Astrocyte of the hippocampus (primary cell): ENCODE measurements at places on chromosomes 1 and 21.

DNA sequence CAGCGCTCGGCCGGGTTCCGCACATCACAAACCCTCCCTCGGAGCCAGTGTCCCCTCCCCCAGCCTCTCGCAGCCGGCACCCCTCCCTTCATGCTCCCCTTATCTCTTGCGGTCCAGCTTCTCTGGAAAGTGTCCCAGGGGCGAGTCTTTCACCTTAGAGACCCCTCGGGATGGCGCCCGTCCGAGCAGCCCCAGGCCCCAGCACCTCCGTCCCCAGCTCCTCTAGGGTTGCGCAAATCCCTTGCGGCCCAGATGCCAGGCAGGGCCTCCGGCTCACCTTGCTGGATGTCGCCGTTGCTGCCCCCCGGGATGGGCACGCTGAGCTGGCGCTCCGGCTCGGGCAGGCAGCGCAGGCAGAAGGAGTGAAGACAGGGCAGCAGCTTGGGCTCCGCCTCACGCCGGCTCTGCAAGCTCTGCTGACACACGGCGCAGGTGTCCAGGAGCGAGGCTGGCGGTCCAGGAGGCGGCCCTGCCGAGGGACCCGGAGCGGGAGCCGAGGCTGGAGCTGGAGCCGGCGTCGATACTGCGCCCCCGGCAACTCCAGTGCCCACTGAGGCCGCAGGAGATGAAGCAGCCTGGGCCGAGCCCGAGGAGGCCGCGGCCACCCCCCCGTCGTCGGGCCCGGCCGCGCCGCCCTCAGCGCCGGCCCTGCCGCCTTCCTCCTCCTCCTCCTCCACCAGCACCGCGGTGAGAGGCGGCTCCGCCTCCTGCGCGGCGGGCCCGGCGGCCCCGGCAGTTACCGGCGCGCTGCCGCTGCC lies 550 bp downstream of the TRIM33 start:
- DNase-seq = no peak

DNA sequence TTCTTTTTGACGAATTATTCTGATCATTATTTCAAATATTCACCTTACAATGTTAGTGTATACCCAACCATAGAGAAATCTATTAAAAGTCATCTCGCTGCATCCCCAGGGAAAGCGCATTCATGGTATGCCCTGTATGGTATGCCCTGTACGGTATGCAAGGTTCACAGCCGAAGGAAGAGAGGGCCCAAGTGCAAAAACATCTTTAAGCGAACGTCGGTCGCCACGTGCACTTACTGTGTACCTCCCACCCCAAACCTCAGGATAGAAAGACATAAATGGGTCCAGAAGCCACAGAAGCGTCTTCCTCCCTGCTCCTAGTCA lies 14.4 kb downstream of the HLX start:
- DNase-seq = no peak

DNA sequence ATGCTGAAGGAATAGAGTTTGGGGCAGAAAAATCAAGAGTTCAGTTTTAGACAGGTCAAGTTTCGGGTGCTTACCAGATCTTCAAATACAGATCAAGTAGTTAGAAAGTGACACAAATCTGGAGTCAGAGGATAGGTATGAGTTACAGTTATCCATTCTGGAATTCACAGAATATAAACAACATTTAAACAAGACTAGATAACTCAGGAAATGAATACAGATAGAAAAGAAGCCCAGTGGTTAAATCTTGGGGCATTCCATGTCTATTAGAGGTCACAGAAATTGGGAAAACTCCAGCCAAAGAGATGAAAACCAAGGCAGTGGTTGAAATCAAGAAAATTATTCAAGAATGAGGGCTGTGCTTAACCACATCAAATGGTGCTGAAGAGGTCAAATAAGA lies 187.0 kb upstream of the HP1BP3 start:
- DNase-seq = peak; percentile 36

DNA sequence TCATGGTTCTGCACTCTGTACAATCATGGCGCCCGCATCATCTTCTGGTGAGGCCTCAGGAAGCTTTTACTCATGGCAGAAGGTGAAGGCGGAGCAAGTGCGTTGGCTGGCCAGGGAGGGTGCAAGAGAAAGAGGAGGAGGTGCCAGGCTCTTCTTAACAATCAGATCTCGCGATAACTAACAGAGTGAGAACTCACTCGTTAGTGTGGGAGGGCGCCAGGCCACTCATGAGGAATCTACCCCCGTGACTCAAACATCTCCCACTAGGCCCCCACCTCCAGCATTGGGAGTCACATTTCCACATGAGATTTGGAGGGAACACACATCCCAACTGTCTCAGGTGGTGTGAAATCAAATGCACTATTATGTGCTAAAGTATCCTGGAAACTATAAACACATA lies 220.2 kb upstream of the CSF3R start:
- no peak for DNase-seq

DNA sequence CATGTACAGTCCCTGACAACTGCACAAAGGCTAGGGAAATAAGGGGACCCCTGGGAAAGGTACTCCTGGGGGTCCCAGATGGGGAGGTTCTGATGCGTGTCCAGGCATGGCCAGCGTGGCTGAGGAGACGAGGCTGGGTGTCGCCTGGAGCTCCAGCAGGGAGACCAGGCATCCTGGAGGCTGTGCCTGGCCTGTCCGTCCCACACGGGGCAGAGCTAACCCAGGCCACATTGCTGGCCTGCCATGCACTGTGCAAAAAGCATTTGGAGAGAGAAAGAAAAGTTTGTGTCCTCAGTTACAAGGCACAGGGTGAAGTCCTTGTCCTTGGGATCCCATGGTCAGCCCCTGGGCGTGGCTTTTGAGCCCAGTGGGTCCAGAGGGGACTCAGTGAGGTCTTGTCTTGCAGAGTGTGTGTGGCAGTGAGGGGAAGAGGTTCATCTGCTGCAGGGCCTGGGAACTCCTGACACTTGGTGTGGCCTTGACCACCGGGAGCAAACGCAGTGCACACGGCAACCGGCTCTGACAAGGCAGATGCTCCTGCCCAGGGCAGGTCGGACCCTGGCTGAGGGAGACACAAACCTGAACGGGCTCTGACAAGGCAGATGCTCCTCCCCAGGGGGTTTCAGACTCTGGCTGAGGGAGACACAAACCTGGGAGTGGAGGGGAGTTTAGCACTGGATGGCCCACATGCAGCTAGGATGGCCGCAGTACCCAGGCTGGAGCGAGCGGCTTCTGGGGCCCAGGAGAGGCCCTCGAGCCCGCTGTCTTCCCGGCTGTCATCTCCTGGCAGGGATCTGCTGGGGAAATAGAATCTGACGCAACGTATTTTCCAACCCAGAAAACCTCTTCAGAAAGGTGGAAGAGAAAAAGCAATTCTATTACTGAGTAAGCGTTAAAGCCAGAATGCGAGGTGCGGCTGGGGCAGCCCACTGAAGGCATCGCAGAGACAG lies 37.3 kb upstream of the COL18A1 start:
- peak; percentile 32 for DNase-seq

- peak; percentile 48 for DNase-seq
Observed at GRCh38 chr1:224524679-224525078, 90.1 kb upstream of the WDR26 start.

GRCh38 chr1:246219508-246220030 lies 287.5 kb downstream of the SMYD3 start:
- no peak for DNase-seq

- no peak for DNase-seq
Observed at GRCh38 chr1:170533298-170533697, 1.3 kb downstream of the GORAB start.

DNA sequence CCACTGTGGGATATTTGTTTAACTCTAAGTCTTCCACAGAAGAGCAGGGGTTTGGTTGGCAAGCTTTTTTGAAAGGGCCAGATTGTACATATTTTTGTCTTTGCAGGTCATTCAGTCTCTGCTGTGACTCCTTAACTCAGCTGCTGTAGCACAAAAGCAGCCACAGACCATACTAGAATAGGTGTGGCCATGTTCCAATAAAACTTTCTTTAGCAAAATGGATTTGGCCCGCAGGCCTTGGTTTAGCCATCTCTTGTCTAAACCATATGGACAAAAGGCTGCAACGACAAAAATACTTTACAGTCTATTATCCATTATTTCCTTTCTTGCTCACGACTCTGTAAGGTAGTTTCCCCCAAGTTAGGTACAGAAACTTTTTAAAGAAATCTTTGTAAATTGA lies 60.5 kb downstream of the ESRRG start:
- peak; percentile 8 for DNase-seq

DNA sequence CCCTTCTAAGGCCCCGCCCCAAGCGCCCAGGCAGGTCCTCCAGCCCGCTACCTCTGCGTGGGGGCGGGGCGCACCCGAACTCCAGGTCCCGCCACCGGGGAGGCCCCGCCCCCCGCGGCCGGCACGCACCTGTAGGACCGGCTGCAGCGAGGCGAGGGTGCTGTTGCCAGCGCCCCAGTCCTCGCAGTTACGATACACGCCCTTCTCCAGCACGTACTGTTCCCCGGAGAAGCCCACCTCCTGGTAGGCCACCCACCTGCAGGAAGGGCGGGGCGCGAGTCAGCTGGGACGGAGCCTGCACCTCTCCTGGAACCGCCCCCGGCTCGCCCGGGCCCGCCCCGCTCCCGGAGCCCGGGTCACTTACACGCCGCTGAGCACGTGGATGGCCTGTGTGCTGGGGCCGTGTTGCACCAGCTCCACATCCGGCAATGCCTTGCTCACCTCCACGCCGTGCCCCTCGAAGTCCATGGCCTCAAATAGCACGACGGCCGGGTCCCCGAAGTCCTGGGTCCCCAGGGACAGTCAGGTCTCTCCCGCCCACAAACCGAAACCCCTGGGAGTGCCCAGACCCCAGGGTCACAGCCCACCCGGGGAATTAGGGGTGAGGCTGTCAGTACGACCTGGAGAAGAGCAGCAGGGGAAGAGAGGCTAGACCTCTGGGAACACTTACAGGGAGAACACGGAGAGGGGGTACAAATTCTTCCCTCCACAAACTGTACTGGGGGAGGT lies 17.3 kb downstream of the CRYBG2 start:
- DNase-seq = peak; percentile 43

- DNase-seq = no peak
Observed at GRCh38 chr1:2632561-2633361, at the start of gene MMEL1. TSS of gene MMEL1 (minus strand) at chr1:2633016. CDS start at chr1:2629484, 3,532 bp downstream.

- no peak for DNase-seq
Observed at GRCh38 chr1:232368821-232369321, 261.1 kb downstream of the SIPA1L2 start.

DNA sequence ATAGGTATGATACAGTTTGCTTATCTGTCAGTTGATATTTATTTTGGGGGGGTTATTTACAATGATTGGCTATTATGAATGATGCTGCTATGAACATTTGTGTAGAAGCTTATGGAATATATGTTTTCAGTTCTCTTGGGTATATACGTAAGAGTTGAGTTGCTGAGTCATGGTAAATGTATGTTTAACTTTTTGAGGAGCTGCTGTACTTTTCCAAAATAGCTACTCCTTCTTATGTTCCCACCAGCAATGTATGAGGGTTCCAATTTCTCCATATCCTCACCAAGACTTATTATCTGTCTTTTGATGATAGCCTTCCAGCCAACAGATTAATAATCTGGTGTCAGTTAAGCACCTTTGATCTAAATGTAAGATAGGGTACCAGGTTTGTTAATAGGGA lies 11.9 kb downstream of the SOAT1 start:
- no peak for DNase-seq

GRCh38 chr1:156014829-156015228 lies 5.9 kb downstream of the SSR2 start:
- DNase-seq = no peak

GRCh38 chr1:117719004-117719403 lies 113.2 kb downstream of the TENT5C start:
- DNase-seq = no peak

- no peak for DNase-seq
Observed at GRCh38 chr1:246035060-246035541, 472.0 kb downstream of the SMYD3 start.

GRCh38 chr1:236391008-236391407 lies 3.1 kb upstream of the EDARADD start:
- DNase-seq = no peak

GRCh38 chr1:31753707-31754349 lies 10.3 kb downstream of the ADGRB2 start:
- DNase-seq = peak; percentile 41

- DNase-seq = no peak
Observed at GRCh38 chr1:116243333-116244054, 129.6 kb upstream of the ATP1A1 start.

DNA sequence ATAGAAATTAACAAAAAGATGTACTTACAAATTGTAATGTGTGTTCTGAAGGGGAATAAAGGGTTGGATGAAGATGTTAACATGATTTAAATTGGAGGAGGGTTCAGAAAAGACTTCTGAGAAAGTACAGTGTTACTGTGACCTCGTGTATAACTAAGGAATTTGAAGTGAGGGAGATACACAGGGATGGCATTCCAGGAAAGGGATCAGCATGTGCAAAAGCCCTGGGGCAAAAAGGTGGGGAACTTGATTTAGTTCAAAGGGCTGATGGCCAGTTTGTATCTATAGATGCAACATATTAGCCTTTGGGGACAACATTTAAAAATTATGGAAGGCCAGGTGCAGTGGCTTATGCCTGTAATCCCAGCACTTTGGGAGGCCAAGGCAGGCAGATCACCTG lies 33.3 kb upstream of the DEGS1 start:
- no peak for DNase-seq

DNA sequence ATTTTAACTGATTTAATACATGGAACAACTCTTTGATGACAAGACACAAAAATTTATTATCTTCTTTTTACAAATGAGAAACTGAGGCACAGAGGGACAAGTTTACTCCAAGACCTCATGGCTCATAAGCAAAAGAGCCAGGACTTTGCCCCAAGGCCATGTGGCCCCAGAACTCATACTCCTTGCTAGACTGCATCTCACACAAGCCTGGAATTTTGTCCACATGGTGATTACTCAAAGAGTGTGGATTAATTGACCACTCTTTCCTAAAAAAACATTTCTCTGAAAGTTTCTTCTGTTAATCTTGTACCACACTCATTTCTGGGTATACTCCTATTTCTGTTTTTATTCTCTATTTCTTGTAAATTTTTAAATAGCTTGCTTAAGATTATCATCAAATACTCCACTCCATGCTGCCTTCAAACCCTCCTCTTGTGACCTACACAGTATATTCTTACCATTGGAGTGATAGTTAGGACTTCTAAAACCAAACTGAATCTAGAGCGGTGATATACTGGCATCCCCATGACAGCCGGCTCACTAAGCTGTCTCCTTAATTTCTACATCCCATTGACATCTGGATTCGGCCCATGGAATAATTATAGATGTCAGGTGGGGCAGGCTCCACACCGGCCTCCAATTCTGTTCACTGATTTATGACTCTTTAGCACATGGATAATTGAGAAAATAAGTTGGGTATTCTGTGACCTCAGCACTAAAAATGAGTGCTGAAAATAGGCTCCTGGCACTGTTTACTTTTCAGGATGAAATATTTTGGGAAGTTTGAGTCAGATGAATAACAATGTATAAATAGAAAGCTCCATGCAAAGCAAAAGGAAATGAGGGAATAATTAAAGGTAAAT lies 16.1 kb downstream of the RGS4 start:
- DNase-seq = no peak

- peak; percentile 52 for DNase-seq
Observed at GRCh38 chr1:7808253-7808844, 24.3 kb downstream of the PER3 start.

- DNase-seq = peak; percentile 75
Observed at GRCh38 chr21:39867198-39867650, at the start of gene PCP4. TSS of gene PCP4 (plus strand) at chr21:39867438. CDS start at chr21:39867502, 64 bp downstream.

- no peak for DNase-seq
Observed at GRCh38 chr1:19484338-19484797, 971 bp downstream of the CAPZB start.

GRCh38 chr1:224447251-224447650 lies 12.7 kb upstream of the WDR26 start:
- DNase-seq = peak; percentile 80
